ENCODE measurements at places on chromosomes 7 and 10. TPM values are rescaled to one million over a fixed set of nuclear protein-coding genes. Genes with fewer than 3 reads are reported as not detected.

IQUB gene
- 1.2 TPM for total RNA-seq

GRCh38 chr7:148650232-148650858 is 48.4 kb upstream of the CUL1 start:
- no peak overlapping the region for H3K27ac ChIP-seq
- no peaks in the 10 kb centered on the region for H3K36me3 ChIP-seq
- H3K27me3 ChIP-seq, result peaks cover 5% of the 10 kb centered on the region
- H3K4me1 ChIP-seq, result no peaks in the 10 kb centered on the region
- no peak for DNase-seq

GRCh38 chr10:80410578-80411145 is 2.3 kb downstream of the PRXL2A start:
- peaks cover 78% of the 10 kb centered on the region for H3K4me1 ChIP-seq
- peak overlapping the region; percentile 86 for H3K27ac ChIP-seq
- peak overlapping the region; percentile 94 for H3K4me3 ChIP-seq
- no peaks in the 10 kb centered on the region for H3K27me3 ChIP-seq
- H3K36me3 ChIP-seq, result peaks cover 3% of the 10 kb centered on the region

DNA sequence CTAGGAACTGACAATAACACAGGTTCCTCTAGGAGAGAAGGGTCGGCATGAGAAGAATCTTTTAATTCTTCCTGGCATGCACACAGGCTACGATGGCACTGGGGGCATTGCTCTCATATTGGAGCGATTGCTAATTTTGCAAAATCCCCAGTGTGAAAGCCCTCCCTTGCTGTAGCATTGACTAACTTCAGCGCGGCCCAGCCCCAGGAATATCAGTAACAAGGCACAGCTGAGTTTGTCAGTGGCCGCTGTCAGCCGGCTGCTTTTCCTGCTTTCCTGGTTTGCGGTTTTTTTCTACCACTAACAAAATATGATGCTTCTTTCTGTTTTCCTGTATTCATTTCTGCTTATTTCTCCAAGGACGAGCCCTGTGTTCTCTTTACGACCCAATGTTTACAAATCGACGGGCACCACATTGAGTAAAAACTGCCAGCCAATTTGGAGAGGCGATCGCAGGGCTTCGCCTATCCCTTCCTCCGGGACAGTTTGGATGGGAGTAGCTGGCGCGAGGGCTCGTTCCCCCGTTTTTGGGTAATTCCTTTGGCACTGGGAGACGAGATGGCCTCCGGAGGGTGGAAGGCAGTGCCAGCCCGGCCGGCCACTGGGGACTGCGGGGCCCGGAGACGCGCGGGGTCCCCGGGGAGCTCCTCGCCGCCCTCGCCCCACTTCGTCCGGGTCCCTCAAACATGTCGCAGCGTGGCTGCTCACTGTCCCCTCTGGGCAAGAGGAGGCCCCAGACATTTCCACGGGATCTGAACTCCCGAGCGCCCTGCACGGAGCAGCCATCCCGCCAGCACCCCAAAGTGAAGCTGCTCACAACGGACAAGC is 967 bp downstream of the ADARB2 start:
- H3K36me3 ChIP-seq, result no peaks in the 10 kb centered on the region
- peaks cover 88% of the 10 kb centered on the region for H3K27me3 ChIP-seq
- peak overlapping the region; percentile 21 for H3K27ac ChIP-seq

DNA sequence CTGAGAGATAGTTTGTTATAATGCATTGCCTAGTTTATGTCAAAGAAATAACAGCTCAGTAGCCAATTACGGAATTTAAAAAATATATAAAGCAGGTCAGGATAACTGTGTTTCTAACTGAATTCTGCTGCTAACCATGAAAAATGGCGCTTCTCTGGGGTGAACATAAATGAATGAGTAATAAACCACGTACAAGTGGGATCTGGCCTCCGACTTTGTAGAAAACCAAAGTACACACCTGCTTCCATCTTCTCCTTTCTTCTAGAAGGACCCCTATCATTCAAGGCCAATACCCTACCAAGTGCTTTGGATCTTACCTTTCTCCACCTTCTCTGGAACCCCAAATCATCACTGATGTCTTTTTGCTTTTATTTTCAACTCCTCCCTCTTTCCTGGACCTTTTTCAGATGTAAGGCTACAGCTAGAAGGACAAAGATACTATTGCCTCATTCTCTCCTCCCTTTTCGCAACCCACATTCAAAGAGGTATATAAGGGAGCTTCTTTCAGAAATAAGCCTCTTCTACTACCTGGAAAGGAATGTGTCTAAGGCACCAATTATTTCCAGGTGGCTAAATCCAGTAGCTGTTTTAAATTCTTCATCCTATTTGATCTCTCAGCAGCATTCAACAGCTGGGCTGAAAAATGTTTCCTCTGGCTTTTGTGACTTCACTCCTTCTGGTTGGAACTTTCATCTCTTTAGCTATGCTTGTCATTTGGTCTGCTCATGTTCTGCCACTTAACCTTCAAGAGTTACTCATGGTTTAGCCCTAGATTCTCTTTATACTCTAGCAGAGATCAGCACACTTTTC is 37.7 kb downstream of the NAMPT start:
- H3K4me1 ChIP-seq, result no peaks in the 10 kb centered on the region
- no peak overlapping the region for H3K27ac ChIP-seq
- H3K27me3 ChIP-seq, result no peaks in the 10 kb centered on the region
- H3K36me3 ChIP-seq, result peaks cover 30% of the 10 kb centered on the region
- no peak overlapping the region for H3K4me3 ChIP-seq

GRCh38 chr7:103387242-103387641 is 39.8 kb downstream of the PSMC2 start:
- no peaks in the 10 kb centered on the region for H3K4me1 ChIP-seq
- no peak overlapping the region for H3K4me3 ChIP-seq
- DNase-seq, result no peak
- no peaks in the 10 kb centered on the region for H3K36me3 ChIP-seq
- peaks cover 3% of the 10 kb centered on the region for H3K27me3 ChIP-seq

- no peaks in the 10 kb centered on the region for H3K27me3 ChIP-seq
- DNase-seq, result no peak
- peaks cover 6% of the 10 kb centered on the region for H3K4me1 ChIP-seq
- no peak overlapping the region for H3K27ac ChIP-seq
- H3K36me3 ChIP-seq, result peaks cover 9% of the 10 kb centered on the region
- no peak overlapping the region for H3K4me3 ChIP-seq
These were observed 56.8 kb downstream of the CHCHD3 start for GRCh38 chr7:133025056-133025455.

CD36 gene
- 32.2 TPM for total RNA-seq
